Activated CD8-positive, alpha-beta memory T cell treated with anti-CD3 and anti-CD28 coated beads for 1 hour (primary cell): ENCODE measurements at places on chromosomes 1 and 21.

DNA sequence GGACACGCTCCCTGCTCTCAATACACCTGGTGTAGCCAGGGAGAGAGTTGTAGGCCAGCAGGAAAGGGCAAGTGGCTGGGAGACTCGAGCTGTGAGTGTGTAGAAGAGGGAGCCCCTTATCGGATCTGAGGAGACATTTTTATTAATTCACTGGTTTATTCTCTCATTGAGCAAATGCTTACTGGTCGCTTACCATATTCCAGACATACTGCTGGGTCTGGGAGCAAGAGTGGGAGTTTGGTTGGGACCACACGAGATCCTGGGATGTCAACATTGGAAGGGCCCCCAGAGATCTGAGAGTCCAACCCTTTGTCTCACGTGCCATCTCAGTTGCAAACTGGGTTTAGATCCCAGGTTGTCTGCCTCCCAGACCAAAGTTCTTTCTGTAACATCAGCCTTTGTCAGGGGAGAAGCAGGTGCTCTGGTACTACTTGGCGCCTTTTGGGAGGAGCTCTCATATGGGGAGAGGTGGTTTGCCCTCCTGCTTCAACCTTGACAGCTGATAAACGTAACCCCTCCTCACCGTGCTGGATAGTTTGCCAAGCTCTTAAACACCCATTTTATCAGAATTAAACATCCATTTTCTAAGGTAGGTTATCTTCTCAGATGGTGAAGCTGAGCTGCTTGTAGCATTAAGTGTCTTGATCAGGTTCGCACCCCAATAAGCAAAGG is 742 bp downstream of the TMEM222 start:
- DNase-seq, result no peak

DNA sequence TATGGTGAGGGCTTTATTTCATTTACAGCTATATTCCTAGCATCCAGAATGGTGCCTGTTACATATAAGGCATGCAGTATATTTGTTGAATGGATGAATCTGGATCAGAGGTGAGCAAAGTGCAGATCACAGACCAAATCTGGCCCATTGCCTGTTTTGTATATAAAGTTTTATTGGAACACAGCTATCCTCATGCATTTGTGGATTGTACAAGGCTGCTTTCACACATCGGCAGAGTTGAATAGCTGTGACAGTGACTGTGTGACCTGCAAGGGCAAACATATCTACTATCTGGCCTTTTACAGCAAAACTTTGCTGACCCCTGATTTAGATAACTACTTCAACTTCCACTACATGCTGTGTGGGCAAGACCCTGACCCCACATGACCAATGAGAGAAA is 54.0 kb upstream of the MRPS6 start:
- DNase-seq, result no peak

DNA sequence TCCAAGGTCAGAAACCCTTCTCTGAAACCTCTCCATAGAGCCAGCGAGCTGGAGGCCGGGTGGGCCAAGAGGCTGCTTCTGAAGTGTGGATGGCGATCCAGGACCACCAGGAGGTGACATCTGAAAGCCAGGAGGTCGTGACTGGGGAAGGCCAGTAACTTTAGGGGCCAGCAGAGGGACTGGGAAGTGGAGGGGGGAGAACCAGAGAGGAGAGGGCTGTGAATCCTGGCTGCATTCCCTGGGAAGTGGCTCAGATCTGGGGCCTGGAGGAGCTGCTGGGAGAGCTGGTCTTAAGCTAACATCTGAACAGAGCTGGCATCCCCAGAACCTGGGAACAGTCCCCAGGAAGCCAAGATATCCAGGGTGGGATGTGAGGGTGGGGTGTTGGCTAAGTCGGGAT is 11.3 kb upstream of the EPHA8 start:
- DNase-seq, result no peak

GRCh38 chr1:67241200-67241746 is 66.4 kb upstream of the IL12RB2 start:
- no peak for DNase-seq

DNA sequence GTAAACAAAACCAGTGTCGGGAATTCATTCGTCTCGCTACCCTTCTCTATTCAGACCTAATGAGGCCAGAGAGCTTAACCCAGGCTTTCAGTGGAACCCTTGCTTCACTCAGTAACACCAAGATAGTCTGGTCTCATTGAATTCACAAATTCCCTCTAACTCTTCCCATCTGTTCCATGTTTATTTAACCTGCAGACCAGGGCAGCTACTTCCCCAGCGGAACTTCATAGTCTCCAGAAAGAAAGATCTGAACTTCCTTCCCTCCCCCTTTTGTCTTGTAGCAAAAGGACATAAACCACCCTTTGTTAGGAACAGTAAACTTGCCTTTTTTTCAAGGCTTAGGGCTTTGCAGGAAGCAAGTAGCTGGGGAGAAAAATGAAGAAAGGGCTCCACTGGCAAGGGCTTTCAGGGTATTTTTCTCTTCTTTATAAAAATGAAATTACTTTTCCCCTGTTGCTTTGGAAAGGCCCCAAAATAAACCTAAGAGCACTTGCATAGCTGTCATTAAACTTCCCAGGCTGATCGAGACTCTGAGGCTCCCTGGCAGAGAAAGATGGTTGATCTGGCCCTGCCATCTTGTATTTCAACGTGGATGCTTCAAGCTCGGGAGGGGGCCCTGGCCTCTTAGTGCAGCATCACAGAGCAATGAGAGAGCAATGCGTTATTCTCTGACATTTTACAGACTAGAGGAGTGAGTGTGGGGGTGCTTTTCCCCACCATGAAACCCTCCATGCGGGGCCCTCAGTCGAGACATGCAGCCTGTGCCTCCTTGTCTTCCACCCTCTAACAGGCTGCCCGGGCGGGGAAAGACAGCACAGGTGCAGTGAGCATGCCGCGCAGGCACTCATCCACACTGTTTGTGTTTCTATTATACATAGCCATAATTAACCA is 30.0 kb downstream of the MIS18A start:
- DNase-seq, result no peak

DNA sequence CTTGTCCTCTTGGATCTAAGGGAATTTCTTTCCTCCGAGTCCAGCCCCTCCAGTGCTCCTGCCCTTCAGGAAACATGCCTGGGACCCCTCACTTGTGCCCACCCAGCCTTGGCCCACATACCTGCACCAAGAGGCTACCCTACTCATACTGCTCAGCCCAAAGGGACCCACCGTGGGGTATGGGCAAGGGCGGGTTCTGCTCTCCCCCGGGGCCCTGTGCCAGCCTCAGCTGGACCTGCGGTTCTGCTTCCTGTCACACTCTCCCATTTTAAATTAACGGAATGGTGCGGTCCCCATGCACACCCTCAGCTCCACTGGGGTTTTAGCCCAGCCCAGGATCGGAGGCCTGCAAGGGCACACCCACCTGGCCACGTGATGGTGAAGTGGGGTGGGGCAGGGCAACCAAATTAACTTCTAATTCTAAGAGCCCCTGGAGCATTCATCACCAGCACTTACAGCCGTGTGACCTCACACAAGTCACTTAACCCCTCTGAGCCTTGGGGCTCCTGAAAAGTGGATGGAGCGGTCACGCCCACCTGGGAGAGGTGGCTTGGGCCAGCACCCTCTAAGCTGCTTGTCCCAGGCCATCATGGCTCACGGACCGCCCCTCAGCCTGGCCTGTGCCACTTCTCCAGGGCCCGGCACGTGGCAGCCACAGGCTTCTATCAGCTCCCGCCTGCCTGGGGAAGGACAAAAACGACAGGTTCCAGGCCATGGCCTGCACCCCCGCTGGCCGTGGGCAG is 28.3 kb downstream of the TP73 start:
- DNase-seq, result no peak

DNA sequence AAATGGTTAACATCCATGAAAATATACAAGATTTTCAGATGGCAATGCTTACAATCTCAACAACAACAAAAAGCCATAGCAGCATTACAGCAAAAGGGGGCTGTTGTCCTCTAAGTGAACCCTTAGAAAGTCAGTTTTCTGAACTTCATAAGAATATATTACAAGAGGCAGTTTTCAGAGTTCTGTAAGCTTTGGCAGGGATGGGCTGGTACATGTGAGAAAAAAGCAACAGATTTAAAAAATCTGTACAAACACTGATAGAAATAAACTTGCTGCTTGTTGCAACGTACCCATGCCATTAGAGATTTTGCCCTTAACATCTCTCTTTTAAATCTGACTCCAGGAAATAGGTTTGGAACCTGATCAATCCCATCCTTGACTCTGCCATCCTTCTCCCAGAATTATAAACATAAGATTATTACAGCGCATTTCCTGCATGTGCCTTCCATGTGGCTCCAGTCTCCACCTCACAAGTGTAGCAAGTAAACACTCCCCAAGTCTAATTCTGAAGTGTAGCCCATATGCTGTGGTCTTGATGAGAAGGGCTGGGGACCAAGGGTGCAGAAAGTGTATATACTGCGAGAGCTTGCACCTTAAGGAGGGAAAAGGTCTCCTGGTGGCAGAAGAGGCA is 101.4 kb upstream of the TSPAN2 start:
- no peak for DNase-seq

- DNase-seq, result no peak
These were observed 85.8 kb downstream of the NIBAN1 start for GRCh38 chr1:184888505-184888904.

- peak; percentile 36 for DNase-seq
These were observed 22.7 kb upstream of the ARF1 start for GRCh38 chr1:228059634-228060457.

DNA sequence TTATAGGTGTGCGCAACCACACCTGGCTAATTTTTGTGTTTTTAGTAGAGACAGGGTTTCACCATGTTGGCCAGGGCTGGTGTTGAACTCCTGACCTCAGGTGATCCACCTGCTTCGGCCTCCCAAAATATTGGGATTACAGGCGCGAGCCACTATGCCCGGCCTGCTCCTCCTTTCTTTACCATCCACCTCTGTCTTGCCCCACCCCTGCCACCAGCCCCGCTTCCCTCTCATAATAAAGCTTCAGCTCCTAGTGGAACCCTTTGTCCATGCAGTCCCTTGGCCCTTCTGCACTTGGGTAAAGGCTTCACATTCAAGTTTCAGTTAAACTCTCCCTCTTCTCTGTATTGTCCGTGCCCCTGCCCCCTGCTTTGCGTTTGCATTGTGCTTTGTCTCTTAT is 120.1 kb downstream of the CAMTA1 start:
- DNase-seq, result no peak

DNA sequence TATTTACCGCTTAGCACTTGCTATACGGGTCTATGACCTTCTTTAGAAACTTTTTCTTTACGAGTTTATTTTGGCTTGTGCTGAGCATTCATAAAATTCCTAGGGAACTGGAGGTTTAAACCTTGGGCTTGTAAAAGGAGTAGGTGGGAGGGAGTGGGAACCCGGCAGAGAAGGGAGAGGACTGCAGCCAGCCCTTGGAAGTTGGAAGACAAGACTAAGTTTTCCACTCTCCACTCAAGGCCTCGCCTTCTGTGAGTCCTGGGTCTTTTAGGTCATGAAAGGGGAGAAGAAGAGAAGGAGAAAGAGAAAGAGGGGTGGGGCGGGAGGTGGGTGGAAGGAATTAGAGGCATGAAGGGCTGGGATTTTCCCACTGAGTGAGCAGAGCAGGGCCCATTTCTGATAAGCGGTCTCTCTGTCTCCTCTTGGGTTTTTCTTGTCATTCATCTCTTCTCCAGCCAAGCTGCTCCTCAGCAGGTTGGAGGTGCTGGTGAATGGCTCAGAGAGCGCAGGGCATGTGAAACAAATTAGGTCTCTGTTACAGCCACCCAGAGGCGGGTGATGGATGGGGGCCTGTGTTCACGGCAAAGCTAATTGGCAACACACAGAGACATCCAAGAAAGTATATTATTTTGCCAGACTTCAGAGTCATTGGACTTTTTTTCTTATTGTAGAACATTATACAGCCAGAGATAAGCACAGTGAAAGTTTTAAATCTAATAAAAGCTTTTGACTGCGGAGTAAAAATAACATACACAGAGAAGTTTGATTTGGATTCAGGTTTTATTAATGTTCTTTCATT is 247.3 kb downstream of the FOXD2 start:
- no peak for DNase-seq

DNA sequence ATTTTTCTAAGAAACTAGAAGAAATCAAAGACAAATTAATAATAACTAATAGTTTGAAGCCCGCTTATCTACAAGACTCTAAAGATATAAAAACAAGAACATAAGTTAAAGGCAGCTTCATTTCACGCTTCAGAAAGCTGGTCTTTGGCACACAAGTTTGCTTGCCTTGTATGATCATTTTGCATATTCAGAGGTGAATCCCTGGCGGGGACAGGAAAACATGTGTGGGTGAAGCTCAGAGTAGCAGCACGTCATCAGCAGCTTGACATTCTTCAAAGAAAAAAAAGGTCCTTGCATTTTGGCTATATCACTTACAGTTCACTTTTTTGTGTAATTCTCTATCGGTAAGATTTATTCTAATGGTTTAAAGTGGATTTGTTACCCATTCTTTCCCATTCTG is 1911.8 kb downstream of the MRPL39 start:
- DNase-seq, result no peak

- no peak for DNase-seq
These were observed 7.2 kb downstream of the NME7 start for GRCh38 chr1:169360415-169360814.

DNA sequence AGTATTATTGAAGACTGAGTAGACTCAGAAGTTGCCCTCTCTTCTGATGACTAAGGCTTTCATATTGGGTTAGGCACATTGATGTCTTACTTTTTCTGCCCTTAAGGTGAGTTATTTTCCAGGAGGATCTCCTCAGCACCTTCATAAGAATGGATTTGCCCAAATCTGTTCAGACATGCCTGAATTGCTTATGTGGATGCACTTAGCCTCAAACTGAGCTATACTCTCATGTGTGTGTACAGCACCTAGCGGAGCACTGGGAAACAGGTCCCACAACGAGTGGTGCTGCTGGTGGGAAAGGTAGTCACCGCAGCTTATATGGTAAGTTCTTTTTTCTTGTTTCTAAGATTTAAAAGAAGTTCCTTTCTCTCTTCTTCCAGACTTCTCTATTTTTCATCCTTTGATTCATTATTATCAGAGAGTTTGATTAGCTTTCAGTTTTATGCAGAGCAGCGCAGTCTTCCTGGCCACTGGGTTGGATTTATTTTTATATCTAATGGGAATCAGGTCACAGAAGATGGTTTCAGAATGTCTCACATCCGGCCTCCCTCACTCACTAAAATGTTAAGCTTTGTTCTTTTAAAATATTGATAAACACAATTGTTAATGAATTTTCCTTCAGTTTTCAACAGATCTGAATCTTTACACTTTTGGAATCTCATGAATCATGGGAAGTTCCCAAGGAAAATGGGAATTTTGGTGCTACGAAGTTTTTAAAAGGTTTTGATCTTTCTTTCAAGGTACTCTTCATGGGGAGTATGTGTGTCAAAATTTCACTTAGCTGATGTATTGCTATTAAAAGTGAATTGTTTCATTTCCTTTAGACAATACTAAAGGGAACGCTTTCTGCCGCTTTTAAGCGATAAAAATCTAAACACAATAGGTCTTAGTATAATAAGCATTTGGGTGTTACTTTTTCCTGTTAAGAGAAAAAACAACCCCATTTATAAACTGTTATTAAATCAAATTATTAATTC is 58.5 kb downstream of the EXTL2 start:
- DNase-seq, result no peak

- no peak for DNase-seq
These were observed 31.8 kb downstream of the ABCG1 start for GRCh38 chr21:42250422-42251403.

DNA sequence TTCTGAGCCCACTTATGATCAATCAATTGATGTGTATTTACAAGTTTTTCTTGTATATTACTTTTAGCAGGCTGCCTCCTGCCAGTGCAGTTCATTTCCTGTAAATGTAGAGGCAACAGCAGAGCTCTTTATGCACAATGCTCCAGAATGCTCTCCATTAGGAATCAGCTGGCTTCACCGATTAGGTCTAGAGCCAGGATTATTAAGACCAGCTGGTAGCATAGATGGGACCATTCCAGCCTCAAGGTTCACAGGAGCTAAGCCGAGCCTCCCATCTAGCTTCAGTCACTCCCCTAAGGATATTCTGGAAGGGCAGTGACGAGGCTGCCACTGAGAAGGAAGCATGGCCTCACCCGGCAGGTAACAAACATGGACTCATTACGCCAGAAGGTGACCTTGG is 36.8 kb downstream of the DHRS3 start:
- DNase-seq, result no peak
